CD4-positive, alpha-beta T cell treated with Interleukin-17A for 4 hours (primary cell): ENCODE measurements at places on chromosomes 2 and 18.

DNA sequence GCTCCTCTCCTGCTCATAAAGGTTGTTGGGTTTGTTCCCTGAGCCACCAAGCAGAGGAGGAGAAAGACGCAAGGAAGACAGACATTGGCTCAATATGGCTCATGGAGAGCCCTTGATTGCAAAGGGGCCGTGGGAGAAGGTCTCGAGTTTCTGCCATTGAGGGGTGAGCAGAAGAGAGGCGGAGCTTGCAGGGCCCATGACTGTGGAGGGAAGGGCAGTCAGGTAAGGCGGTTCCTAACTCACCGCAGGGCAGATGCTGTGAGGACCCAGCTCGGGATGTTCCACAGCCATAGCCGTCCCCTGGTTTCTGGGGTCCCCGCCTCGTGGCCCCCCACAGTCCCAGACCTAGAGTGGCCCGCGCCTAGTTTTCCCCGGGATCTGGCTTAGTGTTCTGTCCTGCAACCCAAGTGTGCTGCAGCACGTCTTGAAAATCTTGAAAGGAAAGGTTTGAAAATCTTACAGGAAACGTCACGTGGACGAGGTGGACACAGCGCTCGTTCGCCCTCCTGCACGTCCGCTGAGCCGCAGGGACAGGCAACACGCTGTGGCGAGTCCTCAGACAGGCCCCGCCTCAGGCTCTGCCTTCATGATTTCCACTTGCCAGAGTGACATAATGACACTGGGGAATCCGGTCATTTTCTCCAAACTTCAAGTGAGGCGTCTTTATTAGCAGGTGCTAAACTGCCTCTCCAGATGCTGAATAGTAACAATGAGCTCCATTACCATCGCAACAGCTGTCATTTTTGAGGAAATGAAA, 105.5 kb upstream of the HDAC4 start:
- no peak for DNase-seq

- no peak for DNase-seq
These were observed 42.4 kb upstream of the DDX18 start for GRCh38 chr2:117771969-117772630.

DNA sequence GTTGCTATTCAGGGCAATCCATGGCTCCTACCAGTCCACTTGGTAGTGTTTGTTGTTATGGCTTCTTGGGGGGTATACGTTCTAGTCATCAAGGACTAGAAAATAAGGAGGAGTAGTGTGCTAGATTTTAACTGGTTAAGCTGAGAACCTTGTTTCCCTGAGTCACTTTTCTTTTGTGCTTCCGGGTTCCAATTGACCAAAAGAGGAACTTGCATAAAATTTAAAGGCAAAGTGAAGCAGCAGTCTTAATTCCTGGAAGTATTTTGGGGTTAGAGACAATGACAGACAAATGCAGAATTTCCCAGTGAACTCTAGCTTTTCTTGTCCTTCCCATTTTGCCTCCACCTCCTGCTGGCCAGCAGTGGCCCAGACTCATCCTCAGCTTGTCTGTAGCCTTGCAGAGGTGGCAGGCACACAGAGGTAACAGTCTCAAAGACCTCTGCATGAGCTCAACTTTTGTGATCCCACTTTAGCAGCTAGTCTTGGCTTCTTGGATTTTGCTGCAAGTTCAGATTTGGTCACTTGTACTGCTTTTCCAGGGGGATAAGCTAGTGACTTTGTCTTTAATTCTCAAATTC, 1105.8 kb upstream of the NXPH2 start:
- no peak for DNase-seq

DNA sequence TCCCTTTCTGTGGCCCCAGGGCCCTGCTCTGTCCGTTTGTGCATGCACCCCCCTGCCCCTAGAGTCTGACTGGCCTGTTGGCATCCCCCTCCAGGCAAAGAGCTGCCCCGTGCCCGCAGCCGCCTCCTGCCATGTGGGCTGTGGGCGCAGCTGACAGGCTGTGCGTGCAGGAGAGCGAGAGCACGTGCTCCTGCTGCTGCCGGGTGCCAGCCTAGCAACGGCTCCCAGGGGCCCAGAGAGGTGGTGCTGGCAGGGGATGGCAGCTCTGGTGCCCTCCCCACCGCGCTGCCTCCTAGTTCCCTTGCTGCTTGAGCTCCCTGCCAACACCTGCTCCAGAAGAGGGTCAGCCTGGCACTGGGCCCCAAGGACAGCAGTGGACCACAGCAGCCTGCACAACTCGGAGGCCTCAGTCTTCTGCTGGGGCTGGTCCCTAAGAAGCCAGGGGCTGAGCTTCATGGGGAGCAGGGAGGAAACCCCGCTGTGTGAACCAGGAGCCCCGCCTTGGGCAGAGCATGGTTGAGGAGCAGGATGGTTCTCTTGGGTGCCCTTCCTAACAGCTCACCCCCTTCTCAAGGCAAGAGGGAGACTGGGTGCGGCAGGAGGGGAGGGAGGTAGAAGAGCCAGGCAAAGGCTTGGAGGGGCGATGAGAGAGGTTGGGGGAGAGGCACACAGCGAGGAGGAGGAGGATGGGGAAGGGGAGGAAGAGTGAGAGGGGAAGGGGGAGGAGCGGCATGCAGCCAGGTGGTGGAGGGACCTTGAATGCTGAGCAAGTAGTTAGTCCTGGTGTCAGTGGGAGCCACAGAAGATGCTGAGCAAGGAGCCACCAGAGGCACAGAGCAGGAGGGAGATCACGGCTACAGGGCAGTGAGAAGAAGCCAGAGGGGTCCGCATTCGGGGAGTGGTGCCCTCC, 23.8 kb upstream of the PTMA start:
- DNase-seq: no peak

- no peak for DNase-seq
These were observed 166.3 kb upstream of the FBXO11 start for GRCh38 chr2:48072583-48072982.

GRCh38 chr2:109736177-109736827, 57.8 kb upstream of the RGPD5 start:
- DNase-seq: peak; percentile 5

DNA sequence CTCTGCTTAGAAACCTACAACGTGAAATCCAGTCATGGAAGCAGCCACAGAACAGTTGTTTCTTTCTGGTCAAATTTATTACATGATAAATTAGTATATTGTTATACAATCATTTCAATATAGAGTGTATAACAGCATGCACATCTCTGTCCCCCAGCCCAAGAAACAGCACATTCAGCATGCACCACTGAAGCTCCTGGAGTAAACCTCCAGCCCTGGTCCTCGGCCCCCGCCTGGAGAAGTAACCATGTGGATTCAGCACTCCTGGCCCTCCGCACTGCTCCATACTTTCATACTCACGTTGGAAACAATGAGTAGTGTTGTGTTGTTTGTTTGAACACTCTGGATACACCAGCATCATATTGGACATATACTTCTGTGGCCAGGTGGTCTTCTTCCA, 15.3 kb upstream of the ID2 start:
- DNase-seq: no peak

DNA sequence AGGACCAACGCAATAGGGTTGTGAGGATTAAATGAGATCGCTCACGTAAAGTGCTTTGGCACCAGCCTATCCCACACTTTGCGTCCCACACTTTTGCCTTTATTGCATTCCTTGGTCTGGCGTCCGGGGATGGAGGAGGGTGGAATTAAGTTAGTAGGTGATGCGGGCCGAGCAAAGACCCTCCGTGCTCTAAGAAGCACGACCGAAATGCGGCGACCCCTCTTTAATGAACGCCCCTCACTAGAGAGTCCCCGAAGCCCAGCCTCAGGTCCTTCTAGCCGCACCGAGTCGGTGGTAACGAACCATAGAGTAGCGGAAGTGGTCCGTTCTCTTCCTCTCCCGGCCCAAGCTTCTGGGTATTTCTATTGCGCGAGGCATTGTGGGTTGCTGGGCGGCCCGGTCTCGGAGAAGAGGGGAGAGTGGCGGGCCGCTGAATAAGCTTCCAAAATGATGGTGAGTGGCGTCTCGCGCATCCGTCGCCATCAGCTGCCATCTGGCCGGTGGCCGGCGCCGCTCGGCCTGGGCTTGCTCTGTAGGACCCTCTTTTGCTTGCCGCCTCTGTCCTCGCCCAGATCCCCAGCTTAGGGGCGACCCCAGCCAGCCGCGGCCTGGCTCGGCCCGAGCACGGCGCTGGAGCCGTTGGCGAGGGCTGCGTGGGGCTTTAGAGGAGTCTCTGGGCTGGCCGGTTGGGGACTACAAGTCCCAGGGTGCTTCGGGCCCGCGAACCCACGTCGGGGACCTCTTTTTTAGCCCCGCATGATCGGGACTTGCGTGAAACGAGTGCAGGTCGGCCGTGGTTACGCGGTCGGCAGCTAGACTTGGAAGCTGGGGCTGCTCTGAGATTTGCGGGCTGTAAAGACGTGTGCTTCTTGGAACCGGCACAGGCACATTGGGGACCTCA, at the start of gene CCT7:
Gene CCT7 (plus strand): TSS at position 377 of the 901 bp plus-strand sequence. CDS start 71 bp downstream, at position 448.
- DNase-seq: peak; percentile 86

DNA sequence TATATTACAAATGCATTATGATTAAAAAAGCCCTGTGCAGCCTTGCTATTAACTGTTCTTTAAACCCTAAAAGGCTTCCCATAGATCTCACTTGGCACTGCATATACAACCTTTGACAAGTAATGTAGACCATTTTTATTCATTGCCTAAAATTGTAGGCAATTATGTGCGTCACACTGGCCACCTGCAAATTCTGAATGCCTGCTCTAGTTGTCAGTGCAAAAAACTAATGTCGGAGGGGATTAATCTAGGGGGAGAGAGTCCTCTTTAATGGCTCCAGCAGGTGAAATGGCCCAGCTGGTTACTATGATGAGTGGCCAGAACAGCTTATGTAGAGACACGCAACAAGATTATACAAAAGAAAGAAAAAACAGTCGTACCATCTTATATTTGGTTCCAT, 123.2 kb downstream of the OLA1 start:
- no peak for DNase-seq

DNA sequence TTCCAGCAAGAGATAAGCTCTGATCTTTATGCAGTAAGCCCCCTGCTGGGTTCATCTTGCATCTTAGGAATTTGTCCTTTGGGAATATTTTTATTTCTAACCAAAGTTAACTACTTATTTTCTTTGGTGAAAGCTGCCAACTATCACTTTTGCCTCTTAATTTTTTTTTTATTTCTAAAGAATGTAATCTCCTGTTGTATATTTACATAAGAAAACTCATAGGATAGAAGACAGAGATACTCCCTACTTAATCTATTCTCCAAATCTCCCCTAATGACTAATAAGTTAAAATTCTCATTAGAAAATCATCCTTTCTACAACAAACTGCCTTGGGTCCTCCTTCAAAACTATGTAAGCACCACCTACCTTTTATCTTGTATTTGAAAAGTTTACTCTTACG, 612.2 kb upstream of the SLC39A10 start:
- DNase-seq: no peak

GRCh38 chr2:205198140-205198525, 484.2 kb upstream of the NRP2 start:
- DNase-seq: no peak

GRCh38 chr18:37575646-37576045, 10.0 kb upstream of the CELF4 start:
- no peak for DNase-seq

- DNase-seq: no peak
These were observed 24.7 kb upstream of the IMPA2 start for GRCh38 chr18:11956371-11957308.

GRCh38 chr2:70974592-70974991, 3.8 kb upstream of the ANKRD53 start:
- no peak for DNase-seq

GRCh38 chr2:46162329-46163097, 134.7 kb upstream of the EPAS1 start:
- no peak for DNase-seq

DNA sequence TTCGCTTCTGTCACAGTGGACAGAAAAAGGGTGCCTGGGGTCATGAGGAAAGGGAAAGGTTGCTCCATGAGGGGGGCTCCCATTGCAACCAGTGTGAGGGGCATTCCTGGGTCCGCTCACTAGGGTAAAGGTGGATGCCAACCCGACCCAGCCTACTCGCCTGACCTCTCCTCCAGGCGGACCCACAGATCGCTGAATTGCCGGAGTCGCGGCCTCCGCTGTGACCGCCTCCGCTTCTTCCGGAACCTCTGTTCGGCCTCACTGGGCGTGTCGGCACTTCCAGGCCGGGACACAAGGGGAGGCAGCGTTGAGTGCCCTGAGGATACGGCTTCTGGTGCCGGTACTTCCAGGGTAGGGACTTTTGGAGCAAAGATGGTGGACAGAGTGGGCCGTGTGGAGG, 57.1 kb downstream of the TRABD2A start:
- no peak for DNase-seq

GRCh38 chr2:208175840-208176153, 12.4 kb upstream of the CRYGA start:
- DNase-seq: no peak

DNA sequence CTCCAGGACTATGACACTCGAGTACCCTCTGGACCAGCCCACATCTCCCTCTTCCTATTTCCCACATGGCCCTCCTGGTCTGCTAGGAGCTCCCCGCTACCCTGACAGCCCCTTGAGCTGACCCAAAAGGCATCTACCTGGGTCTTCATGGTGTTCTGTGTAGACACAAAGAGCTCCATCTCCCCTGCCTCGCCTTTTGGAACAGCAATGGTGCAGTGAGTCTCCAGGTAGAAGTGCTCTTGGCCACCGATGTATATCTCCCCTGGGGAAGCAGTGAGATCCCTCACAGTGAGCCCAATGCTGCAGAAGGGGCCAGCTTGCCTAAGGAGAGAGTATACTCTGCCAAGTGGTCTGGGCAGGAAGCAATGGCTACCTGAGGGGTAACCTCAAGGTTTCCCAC, 47.8 kb downstream of the XDH start:
- DNase-seq: no peak

DNA sequence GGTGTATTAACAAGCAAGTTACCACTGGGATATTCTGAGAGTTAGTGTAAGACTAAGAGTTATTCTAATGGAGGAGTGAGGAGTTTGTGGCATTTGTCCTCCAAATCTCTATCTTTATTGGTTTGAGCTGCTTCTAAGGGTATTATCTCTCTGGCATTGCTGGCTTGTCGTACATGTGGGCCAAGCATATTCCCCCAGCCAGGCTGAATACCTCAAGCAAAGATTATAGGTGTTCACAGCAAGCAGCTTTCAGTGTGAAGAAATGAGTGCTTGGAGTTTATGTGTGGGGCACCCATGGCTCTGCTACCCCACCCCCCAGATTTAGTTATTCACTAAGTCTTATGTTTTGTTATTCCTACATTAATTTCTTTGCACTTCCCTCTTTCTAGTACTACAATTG, 193.6 kb upstream of the FANCL start:
- no peak for DNase-seq

GRCh38 chr2:74843899-74844298, 10.0 kb downstream of the HK2 start:
- DNase-seq: peak; percentile 54
